Effector memory CD8-positive, alpha-beta T cell (primary cell): ENCODE measurements at places on chromosomes 2 and 18.

- no peak for DNase-seq
Measured at GRCh38 chr2:186603286-186603685, 13.4 kb downstream of the ITGAV start.

DNA sequence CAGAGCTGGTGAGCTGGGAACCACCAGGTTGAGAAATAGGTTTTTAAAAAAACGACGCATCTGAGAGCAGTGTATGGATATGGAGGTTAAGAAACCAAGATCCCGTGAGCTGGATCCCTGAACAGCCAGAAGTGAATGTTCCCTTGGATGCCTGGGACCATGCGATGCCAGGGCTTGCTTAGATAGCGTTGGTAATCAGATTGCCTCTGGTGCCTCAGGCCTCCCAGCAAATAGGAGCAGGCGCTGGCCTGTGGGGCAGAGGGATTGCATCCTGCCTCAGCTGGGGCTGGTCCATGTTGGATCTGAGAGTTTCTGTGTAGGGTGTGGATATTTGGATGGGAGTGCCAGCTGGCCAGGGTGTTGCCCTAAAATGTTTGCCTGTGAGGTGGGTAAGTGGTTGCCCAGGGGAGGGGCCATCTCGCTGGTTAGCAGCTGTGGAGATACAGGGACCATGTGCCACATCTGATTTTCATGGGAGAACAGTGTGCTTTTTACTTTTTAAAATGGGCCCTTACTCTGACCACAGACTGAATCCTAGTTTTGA is 80.8 kb upstream of the MCFD2 start:
- DNase-seq = no peak

- DNase-seq = no peak
Measured at GRCh38 chr2:200403814-200404213, 97.3 kb downstream of the SPATS2L start.

GRCh38 chr18:71125581-71125980 is 836.7 kb downstream of the SOCS6 start:
- DNase-seq = no peak

DNA sequence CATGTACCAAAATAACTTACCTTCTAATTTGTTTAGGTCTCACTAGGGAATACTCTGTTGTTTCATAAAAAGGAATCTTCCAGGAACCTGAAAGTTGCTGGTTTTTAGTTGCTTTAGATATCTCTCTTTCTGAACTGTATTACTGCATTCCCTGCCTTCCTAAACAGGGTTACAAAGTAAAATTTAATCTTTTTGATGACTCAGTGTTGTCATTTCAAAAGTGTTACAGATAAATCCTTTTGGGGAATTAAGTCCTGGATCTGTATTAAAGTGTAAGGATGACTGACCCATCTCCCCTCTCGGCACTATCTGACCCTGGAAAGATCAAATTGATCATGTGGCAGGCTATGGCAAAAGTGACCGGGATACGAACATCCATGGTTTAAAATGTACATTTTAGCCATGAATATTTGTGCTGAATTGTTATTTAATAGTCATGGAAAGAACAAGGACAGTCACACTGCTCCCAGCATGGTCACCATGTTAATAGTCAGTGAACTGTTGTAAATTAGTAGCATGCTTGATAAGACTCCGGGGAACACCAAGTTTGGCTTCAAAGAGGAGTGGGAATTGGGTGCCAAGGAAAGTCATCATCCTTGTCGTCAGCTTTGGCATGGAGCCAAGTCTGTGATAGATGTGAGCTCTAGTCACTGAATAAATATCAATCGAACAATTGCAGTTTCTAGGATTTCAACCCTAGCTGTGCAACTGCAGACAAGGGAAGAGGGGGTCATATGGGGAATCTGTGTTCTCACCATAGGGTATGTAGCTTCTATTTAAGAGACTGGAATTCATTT is 4.2 kb downstream of the PLEKHA3 start:
- no peak for DNase-seq

GRCh38 chr2:223860809-223861738 is 23.7 kb upstream of the AP1S3 start:
- DNase-seq = no peak

DNA sequence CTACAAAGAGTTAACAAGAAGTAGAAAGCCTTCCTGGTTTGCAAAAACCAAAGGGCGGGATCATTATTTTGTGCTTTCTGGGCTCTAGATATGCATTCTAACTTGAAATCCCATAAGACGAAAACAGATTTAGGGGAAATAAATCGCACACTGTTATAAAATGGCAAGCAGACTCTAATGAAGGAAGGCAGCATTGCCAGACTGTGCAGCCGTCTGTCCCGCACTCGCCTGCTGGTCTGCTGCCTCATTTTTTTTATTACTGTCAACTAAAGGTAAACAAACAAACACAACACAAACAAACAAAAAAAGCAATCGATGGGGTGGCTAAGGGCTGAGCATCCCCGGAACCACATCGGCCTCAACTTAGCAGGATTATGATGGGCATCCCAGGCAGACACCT is 24.4 kb downstream of the ZNF521 start:
- DNase-seq = no peak
